GM23248 (cell line): ENCODE measurements at places on chromosomes 11 and 22. TPM values are rescaled to one million over a fixed set of nuclear protein-coding genes. Genes with fewer than 3 reads are reported as not detected.

Gene SCGB1D2
- polyA plus RNA-seq: not detected in 2 replicates

DNA sequence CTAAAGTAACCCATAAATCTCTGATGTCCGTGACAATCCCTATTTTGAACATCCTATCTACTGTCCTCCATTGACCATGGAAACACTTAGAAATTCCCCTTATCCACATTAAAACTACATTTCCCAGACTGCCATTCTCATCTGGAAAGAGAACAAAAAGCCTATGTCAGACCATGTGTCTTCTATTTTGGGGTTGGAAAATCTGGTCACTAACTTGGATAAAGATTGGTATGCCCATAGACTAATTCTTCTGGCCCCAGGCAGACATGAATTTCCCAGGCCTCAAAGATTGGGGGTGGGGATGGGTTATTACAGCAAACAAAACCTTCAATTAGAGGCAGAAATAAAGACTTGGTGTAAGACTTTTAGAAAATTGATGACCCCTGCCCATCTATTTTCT is 30.9 kb upstream of the CREB3L1 start:
- peak; percentile 83 for DNase-seq

DNA sequence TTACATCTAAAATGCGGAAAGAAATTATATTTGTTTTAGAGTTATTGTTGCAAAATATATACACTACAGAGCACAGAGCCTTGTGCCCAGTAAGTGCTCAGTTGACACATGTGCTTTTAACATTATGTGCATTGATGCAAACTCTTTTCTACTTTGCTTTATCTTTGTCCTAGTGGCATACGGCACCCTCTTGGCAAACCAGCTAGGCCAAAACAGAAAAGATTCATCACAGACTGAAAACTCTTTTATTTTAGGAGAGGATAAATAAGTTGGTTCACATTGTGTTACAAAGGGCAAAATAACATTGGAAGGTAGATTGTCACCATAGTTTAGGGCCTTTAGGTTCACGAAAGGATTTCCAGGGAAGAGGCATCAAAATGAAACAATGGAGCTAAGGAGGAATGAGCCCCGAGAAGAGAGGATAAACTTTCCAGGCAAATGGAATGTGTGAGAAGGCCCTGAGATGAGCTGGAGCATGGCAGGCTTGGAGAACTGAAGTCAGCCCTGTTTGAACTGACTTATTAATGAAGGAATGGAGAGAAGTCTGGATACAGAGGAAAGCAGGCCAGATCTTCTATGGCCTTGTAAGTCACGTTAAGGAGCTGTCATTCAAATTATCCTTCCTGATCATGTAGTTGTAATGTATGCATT is 23.5 kb upstream of the TOP3B start:
- DNase-seq: no peak

- no peak for DNase-seq
Measured at GRCh38 chr11:64591257-64592233, 525 bp downstream of the SLC22A12 start.

- peak; percentile 87 for DNase-seq
Measured at GRCh38 chr11:101862391-101863233, 52.2 kb upstream of the CEP126 start.
